ENCODE measurements at places on chromosomes 1 and 21.

DNA sequence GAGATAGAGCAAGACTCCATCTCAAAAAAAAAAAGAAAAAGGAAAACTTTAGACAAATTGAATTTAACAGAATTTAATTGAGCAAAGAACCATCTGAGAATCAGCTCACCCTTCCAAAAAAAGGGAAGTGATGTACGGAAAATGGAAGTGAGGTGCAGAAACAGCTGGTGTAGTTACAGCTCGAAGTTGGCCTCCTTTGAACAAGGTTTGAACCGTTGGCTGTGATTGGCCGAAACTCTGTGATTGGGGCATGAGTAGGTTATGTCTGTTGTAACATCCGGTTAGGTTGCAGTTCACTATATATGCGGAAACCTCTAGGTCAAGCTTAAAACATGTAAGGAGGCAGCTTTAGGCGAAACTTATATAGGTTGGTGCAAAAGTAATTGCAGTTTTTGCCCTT is 97.9 kb upstream of the KIF26B start:
- DNase-seq: no peak

- DNase-seq: no peak
Measured at GRCh38 chr1:221994939-221995338, 253.1 kb upstream of the DUSP10 start.

DNA sequence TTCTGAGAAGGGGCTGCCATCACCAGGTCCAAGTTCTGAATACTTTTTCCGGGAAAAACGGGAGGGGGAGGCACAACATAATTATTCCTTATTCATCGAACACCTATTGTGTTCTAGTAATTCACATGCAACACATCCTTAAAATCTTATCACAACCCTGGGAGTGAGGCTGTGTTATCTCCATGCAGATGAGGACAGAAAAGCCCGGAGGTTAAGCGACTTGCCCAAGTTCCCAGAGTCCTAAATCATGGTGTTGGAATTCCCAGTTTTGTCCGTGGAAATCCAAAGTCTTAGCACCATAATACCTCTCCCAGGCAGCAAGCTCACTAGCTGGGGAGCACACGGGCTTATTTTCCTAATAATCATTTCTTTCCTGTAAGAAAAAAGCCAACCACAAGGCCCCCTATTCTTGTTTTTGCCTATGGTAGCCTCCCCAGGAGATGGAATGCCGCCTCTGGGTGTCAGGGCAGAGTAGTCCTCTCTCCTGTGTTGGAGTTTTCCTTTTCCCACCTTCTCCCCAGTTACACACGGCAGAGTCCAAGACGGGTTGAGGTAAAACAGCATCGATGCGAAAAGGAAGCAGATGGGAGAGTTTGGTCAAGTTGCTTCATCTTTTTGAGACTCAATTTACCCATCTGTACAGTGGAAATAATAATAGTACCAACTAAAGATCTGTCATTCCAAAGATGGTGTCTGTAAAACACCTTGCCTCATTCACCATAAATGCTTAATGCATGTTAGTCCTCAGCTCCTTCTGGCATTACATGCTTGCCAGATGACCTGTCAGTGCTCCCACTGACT is 228.0 kb upstream of the TMEM51 start:
- no peak for DNase-seq

GRCh38 chr1:33312413-33312749 is 8.5 kb downstream of the A3GALT2 start:
- DNase-seq: no peak
